NCI-H1694 treated with DMSO at 0.1 percent for 48 hours (cell line): ENCODE measurements at places on chromosomes 7 and 10.
A peak's percentile ranks its signal among the peaks of the same experiment; 100 is the strongest.

GRCh38 chr7:117071551-117071950 is 118.2 kb downstream of the ST7 start:
- peak; percentile 30 for DNase-seq

DNA sequence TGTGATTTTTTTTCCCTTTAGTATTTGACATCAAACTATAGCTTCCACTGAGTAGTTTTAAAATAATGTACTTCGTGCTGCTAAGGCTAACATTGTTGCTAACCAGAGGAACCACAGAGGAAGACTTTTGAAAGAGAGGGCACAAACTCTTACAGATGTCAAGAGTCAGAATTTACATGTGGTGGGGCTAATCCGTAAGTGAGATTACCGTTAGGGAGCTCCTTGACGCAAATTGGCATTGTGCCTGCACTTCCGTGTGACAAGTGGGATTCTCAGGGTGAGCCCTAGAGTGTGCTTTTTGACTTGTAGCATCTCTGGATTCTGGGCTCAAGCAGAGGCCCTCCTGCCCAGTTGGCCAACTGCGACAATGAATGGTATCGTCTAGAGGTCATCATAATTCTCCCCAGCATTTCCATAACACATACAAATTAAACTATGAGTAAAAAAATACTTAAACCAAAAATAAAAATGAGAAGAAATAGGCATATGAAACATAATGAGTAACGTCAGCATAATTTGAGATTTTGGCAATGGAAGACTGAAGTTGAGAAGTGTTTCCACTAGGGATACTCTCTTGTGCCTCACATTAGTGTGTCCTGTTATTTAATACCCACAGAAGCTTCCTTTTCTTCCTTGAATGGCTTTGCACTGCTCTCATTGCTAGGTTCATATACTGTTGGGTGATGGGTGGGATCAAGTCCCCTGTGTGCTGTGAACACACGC is 164.0 kb downstream of the SDK1 start:
- no peak for DNase-seq

DNA sequence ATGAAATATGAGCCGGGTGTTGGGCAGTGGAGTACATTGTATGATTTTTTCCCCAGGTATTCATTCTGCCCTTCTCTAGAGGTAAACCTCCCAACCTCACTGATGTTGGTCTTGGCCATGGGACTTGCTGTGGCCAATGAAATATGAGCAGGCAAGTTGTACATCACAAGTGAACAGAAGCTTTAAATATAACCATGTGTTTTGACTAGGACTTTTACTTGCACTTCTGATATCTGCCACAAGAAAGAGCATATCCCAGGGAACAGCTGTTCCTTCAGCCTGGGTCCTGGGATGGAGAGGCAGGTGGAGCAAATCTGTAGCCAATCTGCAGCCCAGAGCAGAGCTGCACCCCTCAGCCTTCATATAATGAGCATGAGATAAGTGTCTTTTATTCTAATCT is 109.8 kb upstream of the PALS2 start:
- DNase-seq, result no peak

- no peak for DNase-seq
Observed at GRCh38 chr7:48637382-48637781, 287.0 kb upstream of the CDC14C start.

DNA sequence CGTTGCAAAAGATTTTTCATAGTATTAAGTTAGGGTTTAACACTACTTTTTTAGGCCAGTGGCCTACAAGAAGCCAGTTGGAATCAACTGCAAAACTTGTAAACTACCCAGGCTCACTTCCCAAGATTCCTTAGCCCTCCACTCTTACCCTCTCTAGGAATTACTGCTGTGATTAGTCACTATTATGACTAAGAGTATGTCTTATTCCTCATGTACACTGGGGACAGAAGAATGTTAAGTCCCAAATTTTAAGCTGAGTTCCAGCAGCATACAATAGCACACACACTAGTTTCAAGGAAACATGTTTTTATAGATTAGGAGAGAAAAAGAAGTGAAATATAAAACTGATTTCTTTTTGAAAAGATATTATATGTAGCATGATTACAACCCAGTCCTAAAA is 42.8 kb downstream of the FBXL13 start:
- no peak for DNase-seq

DNA sequence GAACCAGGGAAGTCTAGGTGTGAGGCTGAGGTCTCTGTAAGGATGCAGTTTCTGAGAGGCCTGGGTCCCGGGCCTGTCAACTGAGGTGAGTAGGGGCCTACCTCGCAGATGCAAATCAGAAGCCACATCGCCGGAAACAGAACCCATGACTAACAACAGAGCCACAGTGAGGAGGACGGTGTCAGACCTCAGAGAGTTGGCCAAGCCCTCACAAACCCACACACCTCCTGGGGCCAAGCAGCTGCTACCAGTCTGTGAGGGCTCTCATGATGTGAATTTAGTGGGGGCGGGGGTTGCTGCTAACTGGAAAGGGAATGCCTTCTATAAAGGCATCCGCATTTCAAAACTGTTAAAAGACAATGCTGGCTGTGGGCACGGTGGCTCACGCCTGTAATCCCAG is 103.0 kb downstream of the COBL start:
- DNase-seq, result no peak

- no peak for DNase-seq
Observed at GRCh38 chr10:55146032-55146431, 345.0 kb upstream of the PCDH15 start.
